Activated T-helper 2 cell treated with anti-CD3 and anti-CD28 coated beads, Interferon-gamma antibody, Interleukin-2, Interleukin-4, amounts not matched to agents 10 μg/mL and 5 μg/mL and 100 μg/mL, durations not matched to agents 14 hours and 24 hours and 36 hours (primary cell): ENCODE measurements at places on chromosomes 12 and 14.

GRCh38 chr12:80485222-80485987 is 41.4 kb downstream of the PTPRQ start:
- no peak for DNase-seq

DNA sequence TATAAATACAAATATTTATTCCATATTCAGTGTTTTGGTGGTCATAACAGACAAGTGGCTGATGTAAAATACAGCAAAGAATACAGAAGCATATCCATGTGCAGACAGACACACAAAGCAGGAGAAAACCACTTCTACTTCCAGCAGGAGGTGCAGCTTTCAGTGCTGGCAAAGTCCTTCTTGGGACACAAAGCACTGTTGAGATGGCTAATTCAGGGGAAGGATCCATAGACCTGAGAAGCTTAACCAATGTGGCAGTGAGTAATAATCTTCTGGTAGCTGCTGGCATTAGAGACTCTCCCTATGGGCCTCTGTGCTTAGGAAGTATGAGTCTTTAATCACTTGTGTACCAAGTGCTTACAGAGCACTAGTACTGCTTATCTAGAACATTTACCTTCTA is 26.8 kb downstream of the AMN1 start:
- no peak for DNase-seq

GRCh38 chr14:91313852-91314251 is 69.3 kb upstream of the GPR68 start:
- no peak for DNase-seq

DNA sequence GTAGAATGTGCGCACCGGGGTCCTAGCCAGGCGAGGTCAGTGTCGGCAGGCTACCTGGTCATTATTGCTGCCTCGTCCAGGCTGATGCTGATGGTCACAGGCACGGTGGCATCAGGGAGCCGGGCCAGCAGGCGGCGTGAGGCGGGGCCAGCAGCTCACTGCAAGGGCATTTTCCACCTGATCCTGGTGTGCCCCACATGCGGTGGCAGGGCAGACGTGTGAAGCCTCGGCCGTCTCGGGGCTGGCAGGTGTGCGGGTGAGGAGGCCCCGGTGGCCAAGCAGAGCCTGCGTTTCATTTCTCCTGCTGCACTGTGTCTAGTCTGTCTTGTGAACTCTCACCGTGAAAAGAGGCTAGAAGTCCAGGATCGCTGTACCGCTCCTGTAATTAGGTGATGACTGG is 12.0 kb upstream of the AMN start:
- no peak for DNase-seq

DNA sequence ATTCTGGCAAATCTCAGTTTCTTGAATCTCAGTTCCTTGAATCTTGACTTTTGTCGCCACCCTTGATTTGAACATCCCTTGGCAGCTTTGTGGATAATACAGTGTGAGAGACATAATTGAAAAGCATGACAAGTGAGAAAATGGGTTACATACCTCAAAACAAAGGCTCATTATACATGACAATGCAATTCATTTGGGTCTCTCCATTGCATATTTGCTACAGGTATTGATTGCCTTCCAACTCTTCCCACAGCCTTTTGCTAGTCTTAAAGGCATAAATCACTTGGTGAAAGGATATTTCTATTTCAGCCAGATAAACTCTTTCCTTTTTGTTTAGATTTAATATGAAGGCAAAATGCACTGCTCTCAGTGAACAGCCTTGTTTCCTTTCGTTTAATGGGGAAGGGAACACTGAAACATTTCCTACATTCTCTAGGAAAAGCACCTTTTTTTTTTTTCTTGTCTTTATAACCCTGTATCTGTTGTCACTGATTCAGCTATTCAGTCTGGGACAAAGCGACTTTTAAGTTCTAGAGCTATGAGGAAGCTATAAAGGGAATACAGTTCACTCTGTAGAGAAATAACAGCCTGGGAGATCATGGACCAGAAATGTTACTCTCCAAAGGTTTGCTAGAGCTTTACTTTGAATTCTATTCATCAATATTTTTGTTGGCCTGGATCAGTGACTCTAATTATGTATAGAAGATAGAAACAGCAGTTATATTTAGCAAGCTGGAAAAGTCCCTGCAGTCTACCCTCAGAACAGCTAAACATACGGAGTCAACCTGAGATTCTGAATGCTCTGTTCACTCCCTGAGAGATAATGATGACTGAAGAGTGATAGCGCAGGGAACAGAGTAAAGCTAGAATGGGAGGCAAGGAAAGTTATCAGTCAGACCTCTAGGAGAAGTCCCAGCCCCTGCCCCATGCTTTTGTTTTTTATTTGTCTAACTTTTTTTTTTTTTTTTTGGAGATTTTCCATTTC is 311.4 kb downstream of the RGS6 start:
- no peak for DNase-seq

DNA sequence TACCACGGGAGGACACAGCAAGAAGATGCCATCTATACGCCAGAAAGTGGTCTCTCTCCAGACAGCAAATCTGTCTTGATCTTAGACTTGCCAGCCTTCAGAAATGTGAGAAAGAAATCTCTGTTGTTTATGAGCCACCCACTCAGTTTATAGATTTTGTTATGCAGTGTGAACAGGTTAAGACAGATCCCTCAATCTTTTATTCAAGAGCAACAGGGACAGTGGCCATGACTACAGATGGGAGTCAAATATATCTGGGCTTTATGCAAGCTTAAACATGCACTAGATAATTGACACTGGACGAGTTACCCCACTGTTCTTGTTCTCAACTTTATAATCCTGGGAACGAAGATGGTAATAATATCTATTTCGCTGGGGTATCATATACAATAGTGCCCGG is 288.7 kb downstream of the RPAP3 start:
- no peak for DNase-seq

DNA sequence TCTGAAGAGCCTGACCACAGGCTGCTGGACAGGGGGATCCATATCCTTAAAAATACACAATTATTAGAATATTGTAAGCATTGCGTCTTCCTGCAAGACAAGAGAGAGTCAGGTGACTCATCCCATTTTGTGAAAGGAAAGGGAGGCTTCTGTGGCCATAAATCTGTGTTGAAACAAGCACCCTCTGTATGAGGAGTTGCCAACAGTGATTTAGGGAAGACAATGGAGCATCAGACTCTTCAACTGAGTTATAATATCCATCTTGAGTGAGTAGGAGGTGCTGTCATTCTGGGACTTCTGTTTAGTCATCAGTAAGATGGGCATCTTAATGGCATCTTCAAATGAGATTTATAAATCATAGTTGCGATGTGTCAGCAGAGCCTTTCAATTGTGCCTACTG is 554.5 kb downstream of the AACS start:
- DNase-seq: no peak
